Activated T-cell treated with anti-CD3 and anti-CD28 coated beads, Interleukin-2, amount 50 U/mL, for 72 hours (primary cell): ENCODE measurements at places on chromosomes 4 and X.

DNA sequence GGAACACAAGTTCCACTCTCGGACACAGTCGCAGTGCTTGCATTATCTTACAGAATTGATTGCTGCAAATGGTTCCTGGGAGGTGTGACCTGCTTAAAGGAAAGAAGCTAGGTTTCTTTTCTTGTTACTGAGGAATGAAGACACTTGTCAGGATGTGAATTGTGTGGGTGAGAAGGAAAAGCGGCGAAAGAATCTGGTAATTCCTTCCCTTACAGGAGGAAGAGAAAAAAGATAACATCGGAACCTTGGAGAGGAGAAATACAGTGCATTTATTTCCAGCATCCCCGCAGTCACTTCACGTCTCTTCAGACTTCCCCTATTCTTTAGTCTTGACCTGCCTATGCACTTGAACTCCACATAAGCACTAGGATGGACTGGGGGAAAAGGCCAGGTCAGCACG is 389 bp upstream of the CCSER1 start:
- DNase-seq, result no peak

DNA sequence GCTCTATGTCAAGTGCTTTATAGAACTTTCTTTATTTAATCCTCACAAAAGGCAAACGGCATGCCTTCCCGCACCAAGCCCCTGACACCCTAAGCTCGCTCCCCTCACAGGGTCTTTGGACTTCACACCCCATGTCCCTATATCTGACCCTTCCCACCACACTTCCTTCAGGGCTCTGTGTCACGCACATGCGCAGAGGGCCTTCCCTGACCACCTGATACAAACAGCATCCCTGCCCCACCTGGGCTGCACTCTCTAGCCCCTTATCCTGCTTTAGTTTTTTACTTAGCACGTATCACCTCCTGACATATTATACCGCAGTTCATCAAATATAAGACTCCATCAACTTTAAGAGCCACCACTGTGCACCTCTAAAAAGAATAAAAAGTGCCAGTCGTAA is 49.8 kb downstream of the SOD3 start:
- no peak for DNase-seq

DNA sequence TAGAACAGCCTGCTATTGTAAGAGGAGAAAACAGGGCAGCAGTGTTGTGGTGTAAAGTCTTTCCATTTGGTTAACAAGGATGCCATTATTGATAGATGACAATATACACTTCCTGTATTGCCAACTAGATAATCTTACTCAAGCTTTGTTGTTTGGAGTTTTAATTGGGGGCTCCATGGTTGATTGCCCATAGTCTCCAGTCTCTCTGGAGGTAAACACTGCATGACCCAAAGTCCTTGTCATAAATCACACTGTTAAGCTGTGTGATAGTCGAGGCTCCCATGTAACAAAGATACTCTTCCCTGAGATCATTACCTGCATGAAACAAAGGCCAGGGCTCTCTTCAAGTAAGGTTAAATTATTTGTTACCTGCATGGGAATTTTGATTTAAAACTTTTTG is 394.6 kb downstream of the C4orf33 start:
- no peak for DNase-seq

GRCh38 chr4:2285613-2286381 is 23.9 kb upstream of the MXD4 start:
- DNase-seq, result no peak

- DNase-seq, result no peak
Observed at GRCh38 chrX:120468071-120468470, 1.0 kb downstream of the LAMP2 start.

- DNase-seq, result no peak
Observed at GRCh38 chr4:73603271-73603710, 16.9 kb downstream of the RASSF6 start.

- DNase-seq, result no peak
Observed at GRCh38 chr4:94665500-94666404, 92.0 kb upstream of the BMPR1B start.

DNA sequence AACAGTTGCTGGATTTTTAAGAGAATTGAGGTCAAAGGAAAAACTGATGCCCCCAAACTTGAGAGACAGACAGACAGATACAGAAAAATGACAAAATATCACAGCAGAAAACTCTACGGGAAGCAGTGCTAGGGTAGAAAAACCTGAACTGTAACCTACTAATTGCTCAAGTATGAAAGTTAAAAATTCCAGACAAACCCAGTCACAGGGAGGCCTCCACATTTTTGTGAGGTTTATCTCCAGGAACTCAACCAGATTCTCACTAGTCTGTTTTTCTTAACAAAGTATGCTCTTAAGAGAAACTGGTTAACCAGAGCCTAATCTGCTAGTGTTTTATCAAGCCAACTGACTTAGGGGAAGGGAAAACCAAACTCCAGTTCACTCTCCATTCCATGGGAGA is 19.9 kb upstream of the PPP3CA start:
- DNase-seq, result no peak
